Left lung (tissue), 14 donors: ENCODE measurements at places on chromosomes 2 and 18.

DNA sequence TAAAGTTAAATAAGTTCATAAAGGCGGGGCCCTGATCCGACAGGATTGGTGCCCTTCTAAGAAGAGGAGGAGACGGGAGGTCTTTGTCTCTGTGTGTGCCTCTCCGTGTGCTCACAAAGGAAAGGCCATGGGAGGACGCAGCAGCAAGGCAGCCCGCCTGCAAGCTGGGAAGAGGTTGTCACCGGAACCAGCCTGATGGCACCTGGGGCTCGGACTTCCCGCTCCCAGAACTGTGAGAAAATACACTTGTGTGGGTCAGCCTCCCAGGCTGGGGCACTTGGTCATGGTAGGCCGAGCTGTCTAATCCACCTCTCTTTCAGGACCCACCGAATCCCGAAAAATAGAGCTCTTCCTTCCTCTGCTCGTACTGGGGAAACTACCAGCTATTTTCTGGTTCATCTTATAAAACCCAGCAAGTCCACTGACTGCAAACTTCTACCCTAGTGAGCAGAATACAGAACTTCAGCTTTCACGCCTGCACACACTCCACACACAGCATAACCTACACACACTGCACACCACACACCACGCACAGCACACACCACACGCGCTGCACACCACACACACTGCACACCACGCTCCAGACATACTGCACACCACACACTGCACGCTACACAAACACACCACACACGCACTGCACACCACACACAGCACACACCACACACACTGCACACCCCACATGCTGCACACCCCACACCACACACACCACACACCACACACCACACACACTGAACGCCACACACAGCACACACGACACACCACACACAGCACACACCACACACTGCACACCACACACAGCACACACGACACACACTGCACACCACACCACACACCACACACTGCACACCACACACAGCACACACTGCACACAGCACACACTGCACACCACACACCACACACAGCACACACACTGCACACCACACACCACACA lies 58.1 kb downstream of the ASB1 start:
- no peak for DNase-seq

DNA sequence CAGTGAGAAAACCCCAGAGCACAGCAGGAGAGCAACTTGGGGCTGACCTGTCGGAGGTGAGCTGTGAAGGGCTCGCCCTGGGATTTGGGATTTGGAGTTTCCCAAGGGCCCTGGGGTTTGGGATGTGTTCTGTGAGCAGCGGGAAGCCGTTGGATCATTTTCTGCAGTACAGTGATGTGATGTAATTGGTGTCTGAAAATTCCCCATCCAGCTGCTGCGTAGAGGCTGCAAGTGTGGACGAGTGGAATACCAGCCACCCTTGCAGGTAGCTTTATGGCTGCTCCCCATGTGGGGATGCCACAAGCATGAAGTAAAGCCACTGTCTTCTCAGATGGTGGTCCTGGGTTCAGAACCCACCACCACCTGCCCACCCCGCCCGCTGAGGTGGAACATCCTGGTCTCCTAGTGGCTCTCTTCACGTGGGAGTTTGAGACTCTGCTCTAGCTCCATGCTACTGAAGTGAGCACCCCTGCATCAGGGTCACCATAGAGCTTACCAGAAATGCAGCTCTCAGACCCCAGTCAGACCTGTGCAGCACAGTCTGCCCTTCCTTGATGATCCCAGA lies 15.0 kb downstream of the IMPA2 start:
- peak; percentile 24 for DNase-seq

GRCh38 chr2:109481599-109481998 lies 132.2 kb downstream of the SEPTIN10 start:
- DNase-seq = no peak

DNA sequence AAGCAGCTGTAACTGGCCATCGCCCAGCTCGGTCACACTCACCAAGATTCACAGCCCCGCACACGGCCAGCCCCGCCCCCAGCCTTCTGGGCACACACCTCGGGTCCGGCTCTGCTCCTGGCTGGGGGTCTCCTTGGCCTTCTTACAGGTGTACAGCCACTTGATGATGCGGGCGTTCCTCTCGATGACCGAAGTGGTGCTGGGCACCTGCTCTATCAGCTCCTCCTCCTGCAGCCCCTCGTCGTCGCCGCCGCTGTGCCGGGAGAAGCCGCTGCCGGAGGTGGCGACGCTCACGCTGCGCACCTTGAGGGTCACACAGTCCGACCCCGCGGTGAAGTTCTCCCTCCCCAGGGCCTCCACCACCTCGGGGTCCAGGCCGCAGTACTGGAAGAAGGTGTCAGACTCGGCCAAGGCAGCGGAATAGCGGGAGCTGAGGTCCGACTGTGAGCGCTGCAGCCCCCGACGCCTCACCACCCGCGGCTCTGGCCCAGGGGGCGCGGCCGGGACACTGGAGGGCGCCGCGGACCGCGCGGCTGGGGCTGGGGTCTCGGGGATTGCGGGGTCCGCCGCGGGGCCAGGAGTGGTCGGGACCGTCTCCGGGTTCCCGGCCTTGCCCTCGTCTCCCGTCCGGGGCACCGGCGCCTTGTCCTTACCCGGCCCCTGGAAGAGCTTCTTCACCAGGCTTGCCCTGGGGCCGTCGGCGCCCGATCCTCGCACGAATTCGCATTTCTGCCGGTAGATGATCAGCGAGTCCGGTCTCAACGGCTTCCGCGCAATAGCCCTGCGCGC lies 769 bp downstream of the FAM110C start:
- DNase-seq = no peak

- no peak for DNase-seq
These were observed 56.5 kb downstream of the KYNU start for GRCh38 chr2:142933916-142934315.
